H4 (cell line): ENCODE measurements at places on chromosomes 13 and 19. TPM values are rescaled to one million over a fixed set of nuclear protein-coding genes. Genes with fewer than 3 reads are reported as not detected.
A peak's percentile ranks its signal among the peaks of the same experiment; 100 is the strongest.

- no peak for DNase-seq
Measured at GRCh38 chr13:95781016-95781415, 104.1 kb downstream of the DNAJC3 start.

DNA sequence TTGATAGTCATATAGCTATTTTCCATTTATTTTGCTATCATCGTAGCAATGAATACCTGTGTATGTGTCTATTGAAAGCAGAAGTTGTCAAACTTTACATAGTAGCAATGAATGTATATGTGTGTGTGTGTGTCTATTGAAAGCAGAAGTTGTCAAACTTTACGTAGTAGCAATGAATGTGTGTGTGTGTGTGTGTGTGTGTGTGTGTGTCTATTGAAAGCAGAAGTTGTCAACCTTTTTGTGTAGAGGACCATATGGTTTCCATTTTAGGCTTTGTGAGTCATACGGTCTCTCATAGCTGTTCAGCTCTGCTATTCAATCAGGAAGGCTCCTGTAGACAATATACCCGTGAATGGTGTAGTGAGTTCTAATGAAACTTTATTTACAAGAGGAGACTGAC is 20.8 kb downstream of the NLRP4 start:
- DNase-seq: no peak

- DNase-seq: no peak
Measured at GRCh38 chr19:34350161-34350561, 14.8 kb upstream of the GPI start.

DNA sequence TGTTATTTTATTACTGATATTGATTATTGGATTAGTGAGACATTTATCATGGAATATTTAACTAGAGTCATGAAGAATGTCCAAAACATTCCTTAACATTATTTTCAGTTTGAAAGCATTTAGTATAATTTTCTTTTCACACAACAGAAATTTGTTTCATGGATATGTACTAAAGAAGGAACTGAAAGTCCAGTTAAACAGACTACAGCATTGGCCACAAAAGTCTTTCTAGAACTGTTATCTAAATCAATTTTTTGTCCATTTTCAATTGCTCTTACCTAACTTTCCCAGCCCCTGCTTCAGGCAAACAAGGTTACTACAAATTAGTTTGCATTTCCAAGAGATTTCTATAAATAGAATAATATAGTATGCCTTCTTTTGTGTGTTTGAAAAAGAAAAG is 1018.0 kb upstream of the PCDH20 start:
- no peak for DNase-seq

DNA sequence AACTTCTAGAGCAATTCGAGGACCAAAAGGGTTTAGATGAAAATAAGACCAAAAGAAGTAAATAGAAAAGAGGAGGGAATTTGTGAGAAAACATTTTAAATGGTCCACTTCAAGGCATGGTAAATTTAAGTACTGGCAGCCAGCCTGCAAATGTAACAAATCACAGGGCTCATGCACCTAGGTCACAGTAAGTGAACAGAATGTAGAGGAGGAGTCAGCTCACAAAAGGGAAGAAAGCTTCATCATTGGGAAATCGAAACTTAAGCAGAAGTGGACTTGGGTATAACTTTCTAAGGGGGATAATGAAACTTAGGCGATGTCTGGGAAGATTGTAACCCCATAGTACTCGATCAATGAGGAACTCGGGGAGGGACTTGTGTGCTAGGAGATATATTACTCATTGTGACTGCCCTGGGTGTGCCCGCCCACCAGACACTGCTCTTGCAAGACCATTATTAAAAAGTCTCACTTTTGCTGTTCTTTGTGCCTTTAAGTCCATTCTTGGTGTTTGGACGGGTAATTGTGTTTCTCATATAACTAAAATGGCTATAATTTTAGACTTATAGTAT is 1053.6 kb upstream of the MIR17HG start:
- no peak for DNase-seq

DNA sequence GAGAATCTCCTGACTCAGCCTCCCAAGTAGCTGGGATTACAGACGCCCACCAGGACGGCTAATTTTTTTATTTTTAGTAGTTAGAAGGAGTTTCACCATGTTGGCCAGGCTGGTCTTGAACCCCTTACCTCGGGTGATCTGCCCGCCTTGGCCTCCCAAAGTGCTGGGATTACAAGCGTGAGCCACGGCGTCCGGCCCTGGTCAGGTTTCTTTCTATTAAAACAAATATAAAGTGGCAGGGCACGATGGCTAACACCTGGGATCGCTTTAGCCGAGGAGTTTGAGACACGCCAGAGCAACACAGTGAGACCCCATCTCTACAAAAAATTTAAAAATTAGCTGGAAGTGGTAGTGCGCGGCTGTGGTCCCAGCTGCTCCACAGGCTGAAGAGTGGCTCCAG is 1.5 kb upstream of the MED25 start:
- no peak for DNase-seq

GRCh38 chr19:35774274-35775045 is 904 bp upstream of the ARHGAP33 start:
- no peak for DNase-seq

GRCh38 chr13:80871481-80871880 is 530.6 kb upstream of the SPRY2 start:
- DNase-seq: peak; percentile 57

- DNase-seq: no peak
Measured at GRCh38 chr13:66212511-66212910, 1017.6 kb downstream of the PCDH9 start.

DNA sequence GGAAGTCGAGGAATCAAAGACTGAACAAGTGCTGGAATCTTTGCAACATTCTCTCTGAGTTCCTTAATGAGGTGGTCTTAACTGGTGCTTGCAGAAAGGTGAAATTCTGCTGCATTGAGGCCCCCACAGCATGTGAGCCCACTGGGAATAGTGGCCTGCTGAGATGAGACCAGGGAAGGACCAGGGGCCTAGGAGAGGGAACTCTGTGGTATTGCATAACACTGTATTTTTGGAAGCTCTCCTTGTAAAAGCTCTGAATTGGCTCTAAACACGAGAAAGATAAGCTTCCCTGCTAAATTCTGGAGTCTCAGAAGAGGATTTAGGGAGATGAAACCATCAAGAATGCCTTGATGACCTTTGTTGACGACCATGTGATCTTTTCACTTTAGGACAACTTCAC is 100.4 kb upstream of the TSC22D1 start:
- no peak for DNase-seq

DNA sequence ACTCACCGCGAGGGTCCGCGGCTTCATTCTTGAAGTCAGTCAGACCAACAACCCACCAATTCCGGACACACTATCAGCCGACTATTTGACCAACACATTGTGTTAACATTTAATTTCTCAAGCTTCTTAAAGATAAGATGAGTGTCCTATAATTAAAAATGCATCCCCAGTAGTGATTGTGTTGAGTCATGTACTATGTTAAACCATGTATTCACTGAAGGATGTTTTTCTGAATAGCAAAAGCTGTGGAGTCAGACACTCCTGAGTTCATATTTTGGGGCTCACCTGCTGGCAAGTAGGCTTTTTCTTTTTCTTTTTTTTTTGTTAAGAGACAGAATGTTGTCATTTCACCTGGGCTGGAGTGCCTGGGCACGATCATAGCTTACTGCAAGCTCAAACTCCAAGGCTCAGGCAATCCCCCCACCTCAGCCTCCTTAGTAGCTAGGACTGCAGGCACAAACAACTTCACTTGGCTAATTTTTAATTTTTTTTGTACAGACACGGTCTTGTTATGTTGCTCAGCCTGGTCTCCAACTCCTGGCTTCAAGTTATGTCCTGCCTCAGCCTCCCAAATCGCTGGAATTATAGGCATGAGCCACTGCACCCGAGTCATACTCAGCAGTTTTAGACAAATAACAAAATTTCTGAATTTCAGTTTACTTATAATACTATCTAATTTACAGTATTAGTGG is 606.9 kb downstream of the PCDH9 start:
- no peak for DNase-seq

DNA sequence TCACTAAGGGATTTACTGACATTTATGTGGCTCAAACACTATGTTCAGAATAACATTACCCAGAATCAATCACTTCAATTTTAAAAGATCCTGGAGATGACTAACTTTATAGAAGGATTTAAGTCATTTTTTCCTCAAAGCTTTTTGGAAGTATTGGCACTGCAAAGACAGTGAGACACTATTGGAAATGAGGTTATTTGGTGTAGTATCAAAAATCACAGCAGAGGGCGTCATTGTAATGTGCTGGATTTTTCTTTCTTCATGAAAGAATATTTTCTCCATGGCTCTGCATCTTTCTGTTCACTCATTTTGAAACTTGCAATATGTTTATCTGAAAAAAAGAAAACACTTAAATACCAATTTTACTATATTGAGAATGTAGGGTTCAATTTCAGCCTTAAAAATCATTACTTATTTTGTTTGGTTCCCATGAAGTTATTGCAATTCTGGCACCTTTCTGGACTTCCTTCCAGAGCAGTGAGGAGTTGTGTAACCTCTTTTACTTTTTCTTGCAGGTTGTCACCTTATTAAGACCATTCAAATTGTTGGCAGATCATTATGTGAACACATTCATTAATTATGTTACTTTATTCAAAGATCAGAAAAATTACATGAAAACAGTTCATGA is 3.7 kb upstream of the CSNK1A1L start:
- DNase-seq: peak; percentile 10

DNA sequence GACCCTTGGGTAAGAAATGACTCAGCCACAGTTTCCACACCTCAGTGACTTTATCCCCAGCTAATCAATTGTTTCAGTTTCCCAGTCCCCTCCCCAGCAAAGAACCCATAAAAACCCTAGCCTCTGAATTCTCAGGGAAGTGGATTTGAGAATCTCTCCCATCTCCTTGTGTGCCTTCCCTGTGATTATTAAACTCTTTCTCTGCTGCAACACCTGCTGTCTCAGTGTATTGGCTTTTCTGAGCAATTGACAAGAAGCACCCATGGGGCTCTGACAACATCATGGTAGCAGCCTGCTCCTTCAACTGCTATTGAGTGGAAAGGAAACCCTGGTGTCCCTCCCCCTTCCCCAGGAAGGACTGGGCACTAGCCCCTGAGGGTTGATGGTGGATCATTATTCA is 73.7 kb downstream of the UQCRFS1 start:
- no peak for DNase-seq

DNA sequence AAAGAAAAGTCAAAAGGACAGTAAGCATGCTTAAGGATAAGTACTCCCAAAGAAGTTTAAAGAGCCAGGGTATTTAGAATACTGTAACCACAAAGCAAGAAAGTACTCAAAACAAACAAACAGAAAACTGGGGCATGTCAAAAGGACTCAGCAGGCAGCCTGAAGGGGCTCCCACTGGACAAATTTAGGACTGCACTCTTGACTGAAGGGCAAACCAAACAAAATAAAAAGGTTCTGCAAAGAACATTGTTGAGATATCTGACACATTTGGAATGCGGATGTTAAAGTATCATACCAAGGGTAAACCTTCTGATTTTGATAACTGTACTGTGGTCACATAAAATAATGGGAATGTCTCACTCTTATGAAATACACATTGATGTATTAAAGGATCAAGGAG is 157.4 kb downstream of the TNFSF13B start:
- peak; percentile 21 for DNase-seq

DNA sequence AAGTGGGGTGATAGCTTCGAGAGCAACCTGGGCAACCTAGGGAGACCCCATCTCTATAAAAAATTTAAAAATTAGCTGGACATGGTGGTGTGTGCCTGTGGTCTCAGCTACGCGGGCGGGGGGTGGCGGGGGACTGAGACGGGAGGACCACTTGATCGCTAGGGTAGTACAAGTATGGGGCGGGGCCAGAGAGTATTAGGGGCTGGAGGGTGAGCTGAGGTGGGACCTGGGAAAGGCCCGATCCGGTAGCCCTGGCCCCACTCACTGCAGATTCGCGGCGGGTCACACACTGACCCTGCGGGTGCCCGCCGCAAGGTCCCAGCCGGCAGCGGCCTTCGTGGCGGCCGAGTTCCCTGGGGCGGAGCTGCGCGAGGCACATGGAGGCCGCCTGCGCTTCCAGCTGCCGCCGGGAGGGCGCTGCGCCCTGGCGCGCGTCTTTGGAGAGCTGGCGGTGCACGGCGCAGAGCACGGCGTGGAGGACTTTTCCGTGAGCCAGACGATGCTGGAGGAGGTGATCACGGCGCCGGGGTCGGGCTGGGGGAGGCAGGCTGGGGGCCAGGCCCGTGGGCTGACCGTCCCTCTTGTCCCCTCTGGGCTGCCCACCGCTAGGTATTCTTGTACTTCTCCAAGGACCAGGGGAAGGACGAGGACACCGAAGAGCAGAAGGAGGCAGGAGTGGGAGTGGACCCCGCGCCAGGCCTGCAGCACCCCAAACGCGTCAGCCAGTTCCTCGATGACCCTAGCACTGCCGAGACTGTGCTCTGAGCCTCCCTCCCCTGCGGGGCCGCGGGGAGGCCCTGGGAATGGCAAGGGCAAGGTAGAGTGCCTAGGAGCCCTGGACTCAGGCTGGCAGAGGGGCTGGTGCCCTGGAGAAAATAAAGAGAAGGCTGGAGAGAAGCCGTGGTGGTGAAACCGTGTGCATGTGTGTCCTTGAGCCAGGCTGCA is 2.0 kb upstream of the ARHGAP45 start:
- no peak for DNase-seq

- no peak for DNase-seq
Measured at GRCh38 chr13:110424569-110425443, 117.7 kb downstream of the COL4A2 start.

DNA sequence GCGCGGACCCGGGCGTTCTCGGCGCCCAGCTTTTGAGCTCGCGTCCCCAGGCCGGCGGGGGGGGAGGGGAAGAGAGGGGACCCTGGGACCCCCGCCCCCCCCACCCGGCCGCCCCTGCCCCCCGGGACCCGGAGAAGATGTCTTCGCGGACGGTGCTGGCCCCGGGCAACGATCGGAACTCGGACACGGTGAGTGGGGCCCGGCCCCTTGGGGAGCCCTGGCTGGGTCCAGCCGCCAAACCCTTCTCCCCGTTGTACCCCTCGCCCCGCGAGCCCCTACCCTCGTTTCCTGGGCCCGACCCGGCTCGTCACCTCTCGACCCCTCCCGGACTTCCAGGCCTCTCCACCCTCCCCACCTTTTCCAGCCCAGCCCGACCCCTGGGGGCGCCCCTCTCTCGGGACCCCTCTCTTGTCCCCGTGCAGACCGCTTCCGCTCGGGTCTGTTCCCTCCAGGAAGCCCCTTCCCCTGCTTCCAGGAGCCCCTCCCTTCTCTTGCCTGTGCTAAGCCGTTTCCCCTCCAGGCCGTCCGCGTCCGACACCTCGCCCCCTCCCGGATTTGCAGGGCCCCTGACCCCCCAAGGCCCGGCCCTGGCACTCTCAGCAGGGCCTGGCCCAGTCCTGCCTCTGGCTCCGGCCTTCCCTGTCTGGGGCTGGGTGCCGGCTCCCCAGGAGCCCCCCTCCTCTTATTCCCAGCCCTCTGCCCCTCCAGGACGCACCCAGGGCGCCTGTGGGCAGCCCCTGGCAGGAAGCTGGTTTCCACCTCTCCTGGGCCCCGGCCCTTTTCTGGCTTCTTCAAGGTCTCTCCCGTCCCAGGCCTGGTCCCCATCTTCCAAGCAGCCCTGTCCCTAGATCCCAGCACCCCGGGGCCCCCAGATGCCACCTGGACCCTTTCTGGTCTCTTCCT is 632 bp downstream of the MARK4 start:
- DNase-seq: no peak

- DNase-seq: no peak
Measured at GRCh38 chr13:74710006-74710405, 575.8 kb upstream of the KLF12 start.

CGB2 gene
- not detected in 2 replicates for total RNA-seq

ZNF497 gene
- 1.6 and 5.1 TPM in 2 replicates for total RNA-seq

OR7C1 gene
- total RNA-seq: not detected in 2 replicates

MAP3K10 gene
- 1.3 and 4.3 TPM in 2 replicates for total RNA-seq

TSSK6 gene
- 0.54 and 1.3 TPM in 2 replicates for total RNA-seq

PEPD gene
- 62.7 and 64.2 TPM in 2 replicates for total RNA-seq
